NK-92 treated with Interleukin-12 subunit alpha and Interleukin-12 subunit beta, amount 100 ng/mL, for 24 hours (cell line): ENCODE measurements at places on chromosomes 12 and 14.

- DNase-seq: no peak
Observed at GRCh38 chr12:54954228-54954627, 30.3 kb downstream of the TESPA1 start.

- DNase-seq: no peak
Observed at GRCh38 chr12:124680863-124681778, 113.7 kb upstream of the NCOR2 start.

DNA sequence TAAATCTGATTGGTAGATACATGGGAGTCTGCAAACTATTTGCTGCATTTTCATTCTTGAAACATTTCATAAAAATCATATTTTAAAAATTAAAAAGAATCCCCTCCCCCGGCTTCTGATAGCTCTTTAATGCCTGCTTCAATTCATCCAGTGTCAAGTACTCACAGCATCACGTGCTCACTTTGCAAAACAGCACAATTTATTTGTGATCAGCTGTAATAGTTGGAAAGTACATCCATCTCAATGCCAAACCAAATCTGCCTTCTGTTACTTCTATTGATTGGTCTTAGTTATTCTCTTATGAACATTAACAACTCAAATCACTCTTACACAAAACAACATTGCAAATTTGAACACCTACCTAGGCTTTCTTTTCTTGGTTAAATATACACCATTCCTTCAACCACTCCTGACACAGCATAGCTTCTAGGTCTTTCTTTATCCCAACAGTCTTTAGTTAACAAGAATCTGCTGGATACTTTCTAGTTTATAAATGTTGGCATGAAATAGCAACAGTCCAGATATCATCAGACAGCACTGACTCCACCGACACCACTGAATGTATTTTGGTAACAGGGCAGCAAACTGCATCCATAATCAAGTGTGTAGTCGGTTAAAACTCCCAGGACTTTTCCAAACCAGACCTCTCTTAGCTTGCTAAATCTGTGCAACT is 58.0 kb downstream of the PARP11 start:
- DNase-seq: no peak

GRCh38 chr12:24770821-24771220 is 178.1 kb downstream of the BCAT1 start:
- DNase-seq: no peak

- DNase-seq: no peak
Observed at GRCh38 chr14:89473569-89473968, 56.5 kb upstream of the FOXN3 start.

GRCh38 chr14:99028521-99028920 is 243.5 kb downstream of the BCL11B start:
- DNase-seq: no peak

DNA sequence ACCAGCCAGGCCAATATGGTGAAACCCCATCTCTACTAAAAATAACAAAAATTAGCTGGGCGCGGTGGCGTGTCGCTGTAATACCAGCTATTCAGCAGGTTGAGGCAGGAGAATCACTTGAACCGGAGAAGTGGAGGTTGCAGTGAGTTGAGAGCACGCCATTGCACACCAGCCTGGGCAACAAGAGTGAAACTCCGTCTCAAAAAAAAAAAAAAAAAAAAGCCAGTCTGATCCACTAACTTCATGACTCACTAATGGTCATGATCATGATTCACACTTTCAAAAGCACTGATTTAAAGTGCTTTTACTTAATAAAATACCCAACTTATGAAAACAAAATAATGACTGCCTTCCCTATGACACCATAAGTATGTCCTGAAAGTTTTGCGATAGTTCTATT is 38.4 kb upstream of the CPM start:
- no peak for DNase-seq

- DNase-seq: no peak
Observed at GRCh38 chr12:8823565-8824300, 1.3 kb downstream of the A2ML1 start.

GRCh38 chr14:99242816-99243721 is 28.9 kb downstream of the BCL11B start:
- no peak for DNase-seq

GRCh38 chr12:56084958-56085543 is 5.1 kb downstream of the ERBB3 start:
- DNase-seq: no peak

DNA sequence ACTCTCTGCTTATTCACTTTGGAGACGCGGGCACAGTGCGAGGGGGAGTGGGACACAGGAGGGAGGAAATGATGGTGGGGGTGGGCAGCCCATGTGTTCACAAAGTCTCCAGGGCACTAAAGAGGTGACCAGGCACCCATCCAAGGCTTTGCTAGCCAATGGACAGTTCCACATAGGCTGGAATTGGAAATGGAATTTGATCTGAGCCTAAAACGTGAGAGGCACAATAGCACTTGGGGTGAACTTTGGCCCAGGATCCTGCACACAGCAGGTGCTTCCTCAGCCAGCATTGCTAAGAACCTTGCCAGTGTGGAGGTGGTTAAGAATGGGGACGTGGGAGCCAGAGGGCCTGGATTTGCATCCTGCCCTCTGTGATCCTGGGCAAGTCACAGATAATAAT is 193.8 kb downstream of the CHST11 start:
- no peak for DNase-seq

- no peak for DNase-seq
Observed at GRCh38 chr12:48067250-48067938, 38.5 kb downstream of the SENP1 start.

DNA sequence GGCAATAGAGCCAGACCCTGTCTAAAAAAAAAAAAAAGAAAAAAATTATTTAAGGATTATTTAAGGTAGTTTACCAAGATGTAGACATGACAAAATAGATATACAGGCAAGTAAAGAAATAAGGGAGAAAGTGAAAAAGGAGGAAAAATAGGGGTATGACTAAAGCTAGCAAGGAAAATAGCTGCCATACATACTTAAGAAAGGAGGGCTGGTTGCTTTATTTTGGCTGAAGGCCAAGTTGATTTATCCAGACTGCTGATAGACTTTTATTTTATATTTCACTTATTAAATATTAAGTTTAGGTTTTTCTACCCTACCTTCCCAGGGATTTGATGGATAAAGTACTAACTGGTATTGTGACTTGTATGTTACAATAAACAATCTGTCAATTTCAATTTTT is 8.3 kb upstream of the AEBP2 start:
- DNase-seq: no peak

DNA sequence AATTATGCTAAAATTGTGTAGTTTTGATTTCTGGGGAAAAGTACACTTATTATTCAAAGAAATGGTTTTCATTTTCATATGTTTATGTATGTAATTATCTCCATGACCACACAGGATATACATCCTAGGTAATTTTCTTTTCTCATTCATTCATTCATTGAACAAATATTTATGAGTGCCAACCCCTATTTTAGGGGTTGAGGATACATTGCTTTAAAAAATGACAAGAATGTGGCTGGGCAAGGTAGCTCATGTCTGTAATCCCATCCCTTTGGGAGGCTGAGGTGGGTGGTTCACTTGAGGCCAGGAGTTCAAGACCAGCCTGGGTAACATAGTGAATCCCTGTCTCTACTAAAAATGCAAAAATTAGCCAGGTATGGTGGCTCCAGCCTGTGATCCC is 40.9 kb downstream of the SGPP1 start:
- DNase-seq: no peak
